ENCODE measurements at places on chromosomes 11 and 22.
A peak's percentile ranks its signal among the peaks of the same experiment; 100 is the strongest.

DNA sequence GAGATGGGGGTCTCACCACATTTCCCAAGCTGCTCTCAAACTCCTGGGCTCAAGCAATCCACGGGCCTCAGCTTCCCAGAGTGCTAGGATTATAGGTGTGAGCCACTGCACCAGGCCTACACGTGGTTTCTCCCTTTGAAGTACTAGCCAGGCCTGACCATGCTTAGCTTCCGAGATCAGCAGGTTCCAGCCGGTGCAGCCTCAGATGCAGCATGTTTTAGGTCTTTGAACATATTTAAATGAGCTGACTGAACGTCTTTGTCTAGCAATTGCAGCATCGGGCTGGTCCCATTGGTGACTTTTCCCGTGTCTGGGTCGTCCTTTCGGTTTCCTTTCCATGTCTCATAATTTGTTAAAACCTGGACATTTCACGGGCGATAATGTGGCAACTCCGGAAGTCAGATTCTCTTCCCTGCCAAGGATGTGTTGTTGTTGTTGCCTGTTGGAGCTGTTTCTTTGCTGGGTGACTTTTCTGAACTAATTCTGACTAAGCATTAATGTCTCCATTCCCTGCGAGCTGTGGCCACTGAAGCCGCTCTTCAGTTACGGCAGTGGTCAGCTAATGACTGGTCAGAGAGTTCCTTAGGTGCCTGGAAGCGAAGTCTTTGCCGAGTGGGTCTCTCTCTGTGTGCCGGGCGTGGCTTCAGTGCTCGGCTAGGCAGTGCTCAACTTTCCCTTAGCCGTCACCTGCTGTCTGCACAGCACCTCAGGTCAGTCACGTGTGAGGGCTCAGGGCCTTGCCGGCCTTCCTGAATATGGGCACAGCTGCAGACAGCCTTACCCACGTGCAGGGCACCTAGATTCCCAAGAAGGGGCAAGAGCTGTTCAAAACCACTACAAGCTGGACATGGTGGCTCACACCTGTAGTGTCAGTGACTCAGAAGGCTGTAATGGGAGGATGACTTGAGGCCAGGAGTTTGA, 3.8 kb upstream of the CYP2D6 start:
- DNase-seq, result no peak

- DNase-seq, result no peak
Measured at GRCh38 chr11:86508604-86509587, 134.2 kb downstream of the CCDC81 start.

- DNase-seq, result peak; percentile 52
Measured at GRCh38 chr11:26704249-26704648, 17.6 kb downstream of the SLC5A12 start.

- no peak for DNase-seq
Measured at GRCh38 chr11:94934362-94934761, 39.0 kb downstream of the CWC15 start.

DNA sequence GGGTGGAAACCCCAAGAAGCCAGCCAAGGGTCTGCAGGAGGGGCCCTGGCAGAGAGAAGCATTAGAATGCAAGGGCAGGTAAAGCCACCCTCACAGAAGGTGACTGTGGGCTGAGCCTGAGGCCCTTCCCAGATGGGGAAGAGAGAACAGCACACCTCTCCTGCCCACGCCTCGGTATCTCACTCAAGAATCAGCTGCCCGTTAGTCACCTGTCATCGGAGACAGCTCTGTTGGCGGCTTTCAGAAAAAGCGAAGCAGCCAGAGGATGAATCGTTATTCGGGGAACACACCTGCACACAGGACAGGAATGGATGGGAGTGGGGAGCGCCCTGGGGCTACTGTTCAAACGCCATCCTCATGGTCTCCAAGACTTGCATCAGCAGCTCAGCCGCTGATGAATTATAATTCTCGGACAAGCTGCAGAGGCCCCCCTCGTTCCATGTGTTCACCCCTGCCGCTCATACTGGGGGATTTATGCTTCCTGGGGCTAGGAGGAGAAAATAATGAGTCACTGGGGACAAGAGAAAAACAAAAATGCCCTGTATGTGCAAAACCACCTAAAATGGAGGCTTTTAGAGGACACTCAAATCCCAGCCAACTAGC, 21.6 kb upstream of the TMA7B start:
- no peak for DNase-seq

DNA sequence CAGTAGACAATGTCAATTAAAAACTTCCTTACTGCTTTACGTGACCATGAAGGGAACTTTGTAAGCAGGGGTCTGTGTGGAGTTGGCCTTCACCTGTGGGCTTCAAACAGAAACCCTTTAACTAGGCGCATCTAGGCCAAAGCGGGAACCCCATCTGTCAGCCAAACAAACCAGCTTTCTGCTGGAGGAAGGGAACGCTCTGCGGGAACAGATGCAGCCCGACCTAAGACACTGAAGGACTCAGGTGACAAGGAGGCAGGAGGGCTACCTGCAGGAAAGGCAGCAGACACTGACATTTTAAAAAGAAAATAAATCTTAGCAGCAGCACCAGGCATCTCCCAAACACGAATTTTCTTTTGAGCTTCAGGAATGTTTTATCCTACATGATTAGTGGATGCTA, 78.4 kb downstream of the CADM1 start:
- no peak for DNase-seq

DNA sequence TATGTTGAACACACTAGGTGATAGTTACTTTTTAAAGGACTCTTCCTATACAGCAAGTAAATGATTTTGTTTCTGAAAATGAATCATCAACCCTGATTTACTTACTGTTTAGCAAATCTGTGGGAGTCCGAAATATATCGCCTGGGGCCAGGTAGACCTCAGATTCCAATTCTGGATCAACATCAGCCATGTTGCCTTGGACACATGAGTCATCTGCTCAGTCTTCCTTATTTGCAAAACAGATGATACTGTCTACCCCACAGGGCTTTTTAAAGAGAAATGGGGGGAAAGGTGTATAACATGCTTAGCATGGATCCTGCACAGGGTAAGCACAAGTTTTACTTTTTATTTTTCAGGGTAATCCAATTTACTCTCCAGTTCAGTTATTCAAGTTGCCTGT, 324.2 kb downstream of the TENM4 start:
- no peak for DNase-seq

GRCh38 chr11:79331203-79331901, 109.5 kb downstream of the TENM4 start:
- DNase-seq, result no peak

GRCh38 chr11:9280655-9281301, 15.6 kb upstream of the DENND5A start:
- no peak for DNase-seq

GRCh38 chr11:23013509-23013908, 153.2 kb upstream of the CCDC179 start:
- no peak for DNase-seq

- DNase-seq, result no peak
Measured at GRCh38 chr22:48976556-48977535, 850.8 kb downstream of the BRD1 start.

DNA sequence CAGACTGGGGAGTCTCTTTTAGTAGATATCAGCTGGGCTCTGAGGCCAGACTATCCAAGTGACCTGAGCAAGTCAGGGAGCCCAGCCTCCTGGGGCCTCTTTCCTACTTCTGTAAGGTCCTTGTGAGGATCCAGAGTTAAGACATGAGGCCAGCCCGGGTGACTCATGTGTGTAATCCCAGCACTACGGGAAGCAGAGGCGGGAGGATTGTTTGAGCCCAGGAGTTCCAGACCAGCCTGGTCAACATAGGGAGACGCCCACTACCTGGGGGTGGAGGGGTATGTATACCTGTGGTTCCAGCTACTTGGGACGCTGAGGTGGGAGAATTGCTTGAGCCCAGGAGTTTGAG, 36.9 kb upstream of the POLA2 start:
- DNase-seq, result peak; percentile 31

GRCh38 chr11:97143463-97143862, 753.6 kb downstream of the JRKL start:
- DNase-seq, result no peak

DNA sequence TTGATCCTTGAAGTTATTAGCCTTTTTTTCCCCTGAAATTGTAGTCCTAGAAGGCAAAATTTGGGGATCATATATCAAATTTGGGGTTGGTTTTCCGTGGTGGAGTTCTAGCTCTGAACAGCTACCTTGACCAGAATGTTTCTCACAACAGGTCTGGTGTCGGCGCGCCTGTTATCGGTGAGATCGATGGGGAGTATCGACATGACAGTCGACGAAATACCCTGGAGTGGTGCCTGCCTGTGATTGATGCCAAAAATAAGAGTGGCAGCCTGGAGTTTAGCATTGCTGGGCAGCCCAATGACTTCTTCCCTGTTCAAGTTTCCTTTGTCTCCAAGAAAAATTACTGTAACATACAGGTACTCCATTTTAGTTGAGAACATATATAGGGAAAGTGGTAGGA, 9.9 kb upstream of the PHLDB1 start:
- DNase-seq, result no peak

- DNase-seq, result no peak
Measured at GRCh38 chr22:17262976-17263375, 43.7 kb upstream of the ADA2 start.

GRCh38 chr22:27370269-27370668, 431.3 kb downstream of the MN1 start:
- DNase-seq, result no peak

GRCh38 chr11:58524232-58525036, 16.5 kb upstream of the OR5B21 start:
- peak; percentile 27 for DNase-seq

DNA sequence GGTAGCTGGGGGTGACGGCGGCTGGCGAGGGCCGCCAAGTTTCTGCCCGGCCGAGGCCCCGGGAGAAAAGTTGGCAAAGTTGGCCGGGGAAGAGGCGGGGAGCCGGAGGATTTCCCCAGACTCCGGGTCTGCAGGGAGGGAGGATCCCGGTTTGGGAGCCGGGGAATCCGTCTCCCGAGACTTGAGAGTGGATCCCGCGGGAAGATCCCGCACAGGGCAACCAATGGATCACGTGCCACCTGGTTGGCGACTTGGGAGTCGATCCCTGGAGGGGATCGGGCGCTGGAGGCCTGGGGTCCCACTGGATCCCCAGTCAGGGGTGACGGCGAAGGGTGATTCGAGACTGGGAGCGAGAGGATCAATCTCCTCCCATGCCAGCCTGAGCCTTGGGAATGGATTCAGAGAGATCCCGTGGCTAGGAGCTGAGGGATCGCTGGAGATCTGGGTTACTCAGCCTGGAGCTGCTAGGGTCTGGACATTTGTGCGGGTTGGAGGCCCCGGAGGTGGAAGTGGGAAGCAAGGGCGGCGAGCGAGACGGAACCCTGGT, 394 bp downstream of the KIAA1671 start:
- DNase-seq, result peak; percentile 71

DNA sequence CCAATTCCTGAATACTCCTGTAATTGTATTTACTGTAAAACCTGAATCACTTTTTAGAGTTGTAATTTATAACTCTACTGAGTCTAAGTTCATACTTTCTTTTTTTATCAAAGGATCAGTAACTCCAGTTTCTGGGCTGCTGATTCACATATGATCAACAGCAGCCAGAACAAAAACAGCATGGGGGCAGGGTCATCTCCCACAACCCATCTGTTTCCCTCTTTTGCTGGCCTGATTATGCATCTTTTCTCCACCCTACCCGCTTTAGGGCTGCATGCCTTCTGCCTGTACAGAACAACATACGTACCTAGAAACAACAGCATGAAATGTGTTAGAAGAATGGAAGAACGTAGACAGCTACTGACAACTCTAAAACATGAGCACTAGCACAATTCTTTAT, 76.0 kb downstream of the MRTFA start:
- DNase-seq, result no peak

DNA sequence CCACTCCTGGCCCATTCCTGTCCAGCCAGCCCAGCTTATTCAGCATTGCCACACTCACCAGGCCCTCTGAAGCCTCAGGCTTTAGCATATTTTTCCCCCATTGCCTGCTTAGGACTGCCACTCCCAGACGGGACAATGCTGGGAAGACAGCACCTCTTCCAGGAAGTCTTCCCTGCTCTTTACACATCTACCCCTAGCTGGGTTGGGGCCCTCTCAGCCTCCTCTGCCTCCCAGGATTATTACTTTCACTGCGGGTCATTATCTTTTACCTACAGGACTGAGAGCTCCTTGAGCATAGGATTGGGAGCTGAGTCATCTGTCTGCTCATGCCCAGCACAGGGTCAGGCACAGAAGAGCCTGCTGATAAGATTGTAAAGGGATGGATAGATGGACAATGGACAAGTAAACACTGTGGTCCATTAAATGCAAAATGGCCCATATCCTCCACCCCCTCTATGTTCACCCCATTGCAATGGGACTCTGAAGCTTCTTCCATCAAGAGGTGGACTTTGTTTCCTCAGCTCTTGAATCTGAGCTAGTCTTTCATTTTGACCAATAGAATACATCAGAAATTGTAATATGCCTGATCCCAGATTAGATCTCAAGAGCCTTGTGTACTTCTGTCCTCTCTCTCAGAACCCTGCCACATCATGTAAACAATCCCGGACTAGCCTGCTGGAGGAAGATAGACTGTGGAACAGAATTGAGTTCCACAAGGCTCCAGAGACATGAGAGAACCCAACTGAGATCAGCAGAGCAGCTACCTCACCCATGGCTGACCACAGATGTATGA, 32.0 kb upstream of the LRRC32 start:
- no peak for DNase-seq

- no peak for DNase-seq
Measured at GRCh38 chr11:93194673-93195291, 3.0 kb downstream of the SLC36A4 start.

DNA sequence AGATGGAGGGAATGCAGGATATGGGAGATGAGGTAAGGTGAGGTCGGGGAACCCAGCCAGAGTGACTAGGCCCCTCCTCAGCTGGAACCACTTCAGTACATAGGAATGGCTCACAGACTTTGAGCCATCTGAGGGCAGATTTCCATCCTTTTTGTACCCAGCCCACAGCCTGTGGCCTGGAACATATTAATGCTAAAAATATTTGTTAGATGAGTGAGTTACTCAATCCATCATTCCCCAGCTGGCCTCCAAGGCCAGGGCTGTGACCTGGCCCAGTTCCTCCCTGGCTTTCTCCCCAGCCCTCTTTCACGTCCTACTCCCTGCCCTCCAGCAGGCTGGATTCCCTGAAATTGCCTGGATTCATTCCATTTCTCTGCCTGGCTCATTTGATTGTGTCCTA, 57.2 kb upstream of the PRDM11 start:
- DNase-seq, result peak; percentile 68

DNA sequence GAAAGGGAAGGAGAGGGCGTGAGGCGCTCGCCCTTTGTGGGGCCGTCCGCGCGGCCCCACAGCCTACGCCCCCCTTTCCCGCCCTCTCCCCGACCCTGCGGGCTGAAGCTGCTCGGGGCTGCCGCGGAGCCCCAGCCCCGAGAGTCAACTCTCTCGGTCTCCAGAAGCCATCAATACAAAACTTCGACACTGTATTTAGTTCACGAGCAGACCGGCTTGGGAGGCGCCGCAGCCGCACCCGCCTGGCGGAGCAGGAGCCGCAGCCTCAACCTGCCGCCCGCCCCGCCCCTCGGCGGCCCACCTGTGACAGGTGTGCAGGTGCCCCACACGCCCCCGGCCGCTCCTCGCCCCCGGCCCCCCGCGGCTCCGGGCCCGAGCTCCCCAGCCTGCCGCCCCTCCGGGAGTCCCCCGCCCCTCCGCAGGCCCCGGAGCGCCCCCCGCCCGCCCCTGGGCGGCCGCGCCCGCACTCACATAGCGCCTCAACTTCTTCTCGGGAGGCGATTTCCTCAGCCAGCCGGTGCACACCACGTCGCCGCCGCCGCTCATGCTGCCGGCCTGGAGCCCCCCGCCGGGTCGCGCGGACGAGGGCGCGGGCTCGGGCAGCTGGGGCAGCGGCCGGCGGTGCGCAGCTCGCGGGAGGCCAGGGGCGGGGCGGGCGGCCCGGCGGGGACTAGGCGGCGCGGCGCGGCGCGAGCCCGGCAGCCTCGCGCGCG, at the start of gene GAB2:
Gene GAB2 (minus strand): TSS at position 646 of the 713 bp plus-strand sequence. CDS start 100 bp downstream, at position 546.
- DNase-seq, result no peak

Data from foreskin keratinocyte (primary cell).